Putamen (tissue), 1 donor: ENCODE measurements at places on chromosomes 13 and 19.
A peak's percentile ranks its signal among the peaks of the same experiment; 100 is the strongest.

- DNase-seq, result no peak
Observed at GRCh38 chr13:44649104-44649428, 72.9 kb upstream of the TSC22D1 start.

GRCh38 chr19:28313633-28314032, 899.3 kb downstream of the UQCRFS1 start:
- no peak for DNase-seq

- no peak for DNase-seq
Observed at GRCh38 chr13:74226791-74227475, 92.7 kb upstream of the KLF12 start.

DNA sequence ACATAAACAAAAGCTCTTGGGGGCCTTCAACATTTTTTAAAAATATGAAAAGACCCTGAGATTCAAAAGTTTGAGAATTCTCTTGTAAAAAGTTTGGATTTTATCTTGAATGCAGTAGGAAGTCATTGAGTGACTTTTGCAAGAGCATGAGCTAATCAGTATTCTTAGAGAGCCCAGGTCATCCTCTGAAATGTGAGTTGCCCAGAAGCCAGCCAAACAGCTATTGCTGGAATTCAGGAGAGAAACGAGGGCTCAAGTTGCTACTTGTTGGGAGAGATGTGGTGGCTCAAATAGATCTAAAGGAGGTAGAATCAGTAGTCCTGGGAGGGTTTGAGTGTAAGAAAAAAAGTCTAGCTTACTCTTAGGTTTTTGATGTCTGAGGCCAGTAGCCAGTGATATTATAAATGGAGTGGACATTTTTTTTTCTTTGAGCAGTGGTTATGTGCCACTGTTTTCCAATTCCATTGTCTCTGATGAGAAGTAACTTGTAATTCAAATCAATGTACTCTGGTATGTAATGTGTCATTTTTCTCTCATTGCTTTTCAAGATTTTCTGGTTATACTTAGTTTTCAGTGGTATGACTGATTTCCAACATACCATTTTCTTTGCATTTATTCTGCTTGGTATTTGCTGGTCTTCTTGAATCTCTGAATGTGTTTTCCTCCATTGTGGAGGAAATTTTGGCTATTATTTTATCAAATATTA, 30.7 kb downstream of the LMO7 start:
- DNase-seq, result no peak

GRCh38 chr19:45978156-45978555, 4.5 kb upstream of the NOVA2 start:
- DNase-seq, result no peak

GRCh38 chr13:109361562-109362289, 424.7 kb downstream of the IRS2 start:
- peak; percentile 30 for DNase-seq

DNA sequence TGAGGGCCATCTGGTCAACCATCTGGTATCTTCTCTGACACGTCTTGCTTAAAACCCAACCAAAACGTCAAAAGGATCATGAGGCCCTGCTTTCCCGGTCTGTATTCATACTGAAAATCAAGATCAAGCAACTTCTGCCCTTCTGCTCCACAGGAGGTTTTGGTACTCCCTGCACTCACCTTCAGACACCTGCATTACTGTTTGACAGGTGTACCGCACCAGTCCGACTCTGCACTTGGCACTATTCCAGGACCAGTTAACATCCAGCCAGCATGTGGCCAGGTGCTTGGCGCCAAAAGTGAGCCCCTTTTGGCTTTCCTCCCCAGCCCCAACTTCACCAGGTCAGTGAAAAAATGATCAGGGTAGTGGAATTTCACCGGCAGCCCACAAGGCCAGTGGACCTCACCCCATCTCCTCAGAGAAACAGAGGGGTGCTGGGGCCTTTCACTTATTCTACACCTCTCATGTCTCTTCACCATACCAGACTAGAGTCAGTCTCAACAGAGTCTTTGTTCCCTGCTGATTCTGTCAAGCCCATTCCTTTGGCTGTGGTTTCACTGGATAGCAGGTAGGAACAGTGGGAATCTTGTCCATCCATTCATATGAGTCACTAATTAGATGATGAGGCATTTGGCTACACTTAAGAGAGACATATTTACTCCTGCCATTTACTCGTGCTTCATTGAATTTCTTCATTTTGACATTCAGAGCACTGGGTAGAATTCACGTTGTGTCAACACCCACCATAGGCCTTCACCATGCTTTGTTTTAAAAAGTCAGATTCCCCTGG, 85.3 kb downstream of the ZNF726 start:
- no peak for DNase-seq

GRCh38 chr13:29428310-29429181, 166.9 kb downstream of the SLC7A1 start:
- DNase-seq, result peak; percentile 31

GRCh38 chr13:29654843-29655547, 59.5 kb upstream of the SLC7A1 start:
- DNase-seq, result no peak

DNA sequence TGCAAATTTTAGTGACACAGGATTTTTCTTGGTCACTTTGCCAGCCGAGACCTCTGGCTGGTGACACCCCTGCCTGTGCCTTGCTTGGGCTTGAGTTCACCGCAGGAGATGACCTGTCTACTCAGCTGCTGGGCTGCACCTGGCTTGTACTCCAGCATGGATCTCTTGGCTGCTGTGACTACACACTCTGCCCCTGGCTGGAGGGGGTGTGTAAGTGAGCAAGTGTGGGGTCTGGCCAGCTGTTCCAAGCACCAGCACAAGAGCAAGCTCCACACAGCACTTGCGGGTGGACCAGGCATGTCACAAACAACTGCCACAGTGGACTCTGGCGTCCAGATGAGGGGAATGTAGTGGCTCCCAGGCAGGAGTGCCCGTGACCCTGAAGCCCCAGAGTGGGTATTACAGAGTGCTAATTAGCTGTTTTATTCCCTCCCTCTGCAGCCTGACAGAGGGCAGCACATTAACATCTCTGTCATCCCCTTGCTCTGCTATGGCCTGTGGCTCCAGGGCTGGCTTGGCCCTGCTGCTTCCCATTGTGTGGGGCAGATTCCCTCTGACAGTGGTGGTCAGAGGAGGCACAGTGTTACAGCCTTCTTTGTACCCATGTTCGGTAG, 1387.2 kb downstream of the OLFM4 start:
- DNase-seq, result no peak

DNA sequence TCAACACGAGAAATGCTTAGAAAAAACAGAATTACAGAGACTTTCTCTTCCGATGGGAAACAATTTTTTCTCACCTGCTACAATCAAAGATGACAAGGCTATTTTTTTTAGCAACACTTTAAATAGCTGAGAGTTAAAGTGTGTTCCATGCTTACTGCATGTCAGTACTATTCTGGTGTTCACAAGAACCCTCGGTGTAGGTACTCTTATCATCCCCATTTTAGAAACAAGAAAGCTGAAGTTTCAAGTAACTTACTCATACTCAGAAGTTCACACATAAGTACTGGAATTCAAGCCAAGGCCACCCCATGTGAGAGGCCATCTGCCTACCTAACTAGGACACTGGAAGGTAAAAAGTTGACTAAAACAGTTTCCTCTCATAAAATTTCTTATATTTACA, 9.0 kb upstream of the TNFRSF19 start:
- no peak for DNase-seq

GRCh38 chr19:9046694-9047093, 36.5 kb upstream of the MUC16 start:
- DNase-seq, result no peak

- peak; percentile 62 for DNase-seq
Observed at GRCh38 chr13:49669735-49670309, 21.5 kb downstream of the EBPL start.

DNA sequence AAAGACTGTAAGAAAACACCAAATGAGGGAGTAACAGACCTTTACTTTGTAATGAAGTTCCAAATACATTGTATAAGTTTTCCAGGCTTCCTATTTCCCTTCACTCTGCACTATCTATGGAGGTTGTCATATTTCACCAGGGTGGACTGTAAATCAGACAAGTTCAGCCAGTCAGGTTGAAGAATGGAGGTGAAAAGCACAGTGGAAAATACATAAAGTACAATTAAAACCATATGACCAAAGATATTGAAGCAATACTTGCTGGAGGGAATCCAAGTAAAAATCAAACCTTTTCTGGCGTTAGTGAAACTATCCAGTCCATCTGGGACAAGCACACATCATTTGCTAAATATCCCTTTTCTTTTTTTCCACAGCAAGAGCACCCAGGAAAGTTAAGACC, 3.2 kb downstream of the LHFPL6 start:
- DNase-seq, result no peak

- DNase-seq, result no peak
Observed at GRCh38 chr13:28258417-28258816, 120.1 kb downstream of the PAN3 start.

GRCh38 chr13:46586751-46587514, 34.0 kb downstream of the LRCH1 start:
- DNase-seq, result no peak

DNA sequence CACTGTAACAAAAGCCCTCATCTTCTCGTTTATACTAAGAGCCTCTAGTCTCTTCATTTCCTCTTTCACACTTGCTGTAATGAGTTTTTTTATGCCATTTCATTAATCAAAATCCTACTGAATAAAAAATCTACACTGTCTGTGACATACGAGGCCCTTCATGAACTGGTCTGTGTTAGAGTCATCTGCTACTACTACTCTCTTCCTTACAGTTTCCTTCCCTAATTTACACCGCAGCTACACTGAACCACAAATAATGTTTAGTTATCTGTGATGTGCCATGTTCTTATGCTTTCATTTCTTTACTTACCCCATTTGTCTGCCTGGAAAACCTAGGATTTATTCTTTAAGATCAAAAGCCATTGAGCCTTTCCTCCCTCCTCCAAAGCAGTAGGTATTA, 16.0 kb downstream of the UFM1 start:
- no peak for DNase-seq

DNA sequence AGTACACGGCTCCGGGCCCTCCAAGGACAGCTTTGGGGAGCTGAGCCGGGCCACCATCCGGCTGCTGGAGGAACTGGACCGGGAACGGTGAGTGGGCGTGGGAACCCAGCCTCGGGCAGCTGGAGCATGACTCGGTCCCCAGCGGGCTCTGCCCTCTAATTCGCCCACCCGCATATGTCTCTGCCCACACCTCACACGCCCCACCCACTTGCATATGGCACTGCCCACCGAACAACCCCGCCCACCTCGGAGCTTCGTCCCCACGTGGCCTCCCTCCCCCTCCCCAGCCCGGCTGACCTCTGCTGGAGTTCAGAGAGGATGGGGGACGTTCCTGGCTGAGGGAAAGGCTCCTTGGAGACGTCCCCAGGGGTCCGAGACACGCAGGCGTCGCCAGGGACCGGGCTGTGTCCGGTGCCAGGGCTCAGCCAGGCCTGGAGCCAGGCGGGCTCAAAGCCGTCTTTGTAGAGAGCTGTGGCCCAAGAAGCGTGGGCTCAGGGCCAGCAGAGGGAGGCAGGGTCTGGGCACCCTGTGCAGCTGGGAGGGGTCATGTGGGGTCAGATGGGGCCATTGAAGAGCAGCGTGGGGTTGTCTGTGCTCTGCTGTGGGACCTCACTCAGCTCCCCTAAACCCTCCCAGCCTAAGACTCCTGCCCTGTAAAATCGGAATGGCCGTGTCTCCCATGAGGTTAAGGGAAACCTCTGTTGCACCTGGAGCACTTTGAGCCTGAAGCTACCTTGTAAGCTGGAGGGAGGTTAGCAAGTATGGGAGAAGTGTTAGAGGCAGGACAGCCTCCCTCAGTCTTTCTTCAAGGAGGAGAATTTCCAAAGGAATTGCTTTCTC, 3.8 kb downstream of the APC2 start:
- peak; percentile 97 for DNase-seq

DNA sequence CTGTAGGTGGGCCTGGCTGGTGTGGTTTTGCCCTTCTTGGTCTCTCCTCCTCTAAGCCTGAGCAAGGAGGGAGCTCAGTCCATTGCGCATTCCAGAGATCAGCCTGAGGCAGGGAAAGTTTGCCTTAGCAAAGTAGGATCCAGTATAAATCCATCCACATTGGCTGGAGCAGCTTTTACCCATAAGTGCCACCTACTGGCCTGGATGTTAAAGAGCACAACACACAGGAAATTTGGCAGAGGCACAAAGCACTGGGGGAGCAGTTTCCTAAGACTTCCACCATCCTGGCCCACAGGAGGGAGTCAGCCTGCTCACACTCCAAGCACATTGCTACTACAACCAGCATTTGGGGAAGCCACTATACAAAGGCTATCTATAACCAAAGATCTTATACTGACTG, 1124.2 kb downstream of the SLITRK1 start:
- DNase-seq, result no peak

DNA sequence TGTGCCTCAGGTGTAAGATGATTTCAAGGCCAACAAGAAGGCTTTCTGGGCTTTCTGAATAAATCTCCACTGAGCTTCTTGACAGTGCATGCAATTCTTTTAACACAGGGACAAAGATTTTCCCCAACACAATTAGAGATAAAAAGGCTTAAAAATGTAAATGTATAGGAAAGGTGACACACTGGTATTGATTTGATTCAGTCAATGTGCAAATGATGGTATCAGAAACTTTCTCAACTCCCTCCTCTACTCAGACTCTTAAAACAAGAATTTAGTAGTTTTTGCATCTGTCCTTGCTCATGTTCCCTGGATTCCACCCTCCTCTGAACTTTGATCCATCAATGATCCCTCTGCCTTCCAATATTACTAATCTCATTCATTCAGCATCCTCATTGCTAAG, 111.6 kb upstream of the FNDC3A start:
- no peak for DNase-seq

DNA sequence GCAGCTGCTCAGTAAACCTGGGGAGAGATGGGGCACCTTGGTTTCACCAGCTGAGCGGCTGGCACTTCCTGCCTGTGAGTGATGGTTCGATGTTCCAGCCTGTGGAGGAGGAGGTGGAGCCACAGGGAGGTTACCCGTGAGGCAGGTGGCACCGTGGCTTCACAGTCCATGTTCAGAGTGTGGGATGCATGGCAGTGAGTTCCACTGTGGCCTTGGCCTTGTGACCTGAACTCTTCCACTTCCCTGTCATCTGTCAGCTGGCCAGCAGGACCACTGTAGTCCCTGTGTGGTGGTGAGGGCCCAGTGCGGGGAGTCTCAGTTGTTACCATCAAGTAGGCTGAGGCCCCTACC, 16.9 kb downstream of the SMARCA4 start:
- no peak for DNase-seq

DNA sequence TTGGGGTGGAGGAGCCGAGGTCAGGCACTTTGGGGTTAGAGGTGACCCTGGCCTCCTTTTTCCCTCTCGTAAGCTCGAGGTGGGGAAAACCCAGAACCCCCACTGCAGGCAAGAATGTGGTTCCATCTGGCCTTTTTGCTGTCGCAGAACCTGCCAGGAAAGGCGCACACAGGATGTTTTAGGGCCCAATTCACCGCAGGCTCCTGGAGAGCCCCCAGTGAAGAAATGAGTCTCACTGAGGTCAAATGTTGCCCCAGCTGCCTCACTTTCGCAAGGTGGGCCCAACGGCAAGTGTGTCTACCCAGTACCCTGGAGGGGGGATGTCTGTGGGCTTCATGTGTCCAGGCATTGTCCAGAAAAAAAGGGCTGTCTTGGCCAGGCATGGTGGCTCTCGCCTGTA, 61.8 kb downstream of the PEX11G start:
- DNase-seq, result no peak

GRCh38 chr13:39777527-39778061, 122.1 kb downstream of the COG6 start:
- DNase-seq, result no peak

- no peak for DNase-seq
Observed at GRCh38 chr13:74910415-74910814, 571.6 kb downstream of the TBC1D4 start.
